ENCODE measurements at places on chromosomes 11 and 22. TPM values are rescaled to one million over a fixed set of nuclear protein-coding genes. Genes with fewer than 3 reads are reported as not detected.

The SEZ6L gene
- total RNA-seq, result not detected

The PTPRCAP gene
- total RNA-seq, result 3.3 TPM

The TUG1 gene
- 52.2 TPM for total RNA-seq

The PATE2 gene
- not detected for total RNA-seq

The ZNF70 gene
- total RNA-seq, result 7.8 TPM

The MAJIN gene
- total RNA-seq, result not detected

The XKR3 gene
- total RNA-seq, result not detected

The INPP5J gene
- 0.19 TPM for total RNA-seq

The MS4A1 gene
- 0.22 TPM for total RNA-seq

The C11orf97 gene
- not detected for total RNA-seq

The IGSF22 gene
- 1.00 TPM for total RNA-seq

The ZNF214 gene
- 0.96 TPM for total RNA-seq

The CRYAB gene
- total RNA-seq, result 2,279 TPM

The TSSK2 gene
- total RNA-seq, result not detected

The CDKN1C gene
- total RNA-seq, result 252 TPM

The KRTAP5-10 gene
- total RNA-seq, result not detected

The DEFB131B gene
- total RNA-seq, result not detected

The TIMP3 gene
- total RNA-seq, result 493 TPM

The OR5A1 gene
- total RNA-seq, result not detected

The KIRREL3 gene
- 0.13 TPM for total RNA-seq

The HBB gene
- total RNA-seq, result 346 TPM

The TSPAN18 gene
- 14.2 TPM for total RNA-seq

All from mesenteric fat pad (tissue), 1 donor.